Stimulated activated CD4-positive, alpha-beta T cell treated with anti-CD3 and anti-CD28 coated beads, Interleukin-15, amount 100 ng/mL, for 48 hours (primary cell): ENCODE measurements at places on chromosomes 1 and 21.

- no peak for DNase-seq
Measured at GRCh38 chr1:22281521-22282363, 138.8 kb upstream of the WNT4 start.

DNA sequence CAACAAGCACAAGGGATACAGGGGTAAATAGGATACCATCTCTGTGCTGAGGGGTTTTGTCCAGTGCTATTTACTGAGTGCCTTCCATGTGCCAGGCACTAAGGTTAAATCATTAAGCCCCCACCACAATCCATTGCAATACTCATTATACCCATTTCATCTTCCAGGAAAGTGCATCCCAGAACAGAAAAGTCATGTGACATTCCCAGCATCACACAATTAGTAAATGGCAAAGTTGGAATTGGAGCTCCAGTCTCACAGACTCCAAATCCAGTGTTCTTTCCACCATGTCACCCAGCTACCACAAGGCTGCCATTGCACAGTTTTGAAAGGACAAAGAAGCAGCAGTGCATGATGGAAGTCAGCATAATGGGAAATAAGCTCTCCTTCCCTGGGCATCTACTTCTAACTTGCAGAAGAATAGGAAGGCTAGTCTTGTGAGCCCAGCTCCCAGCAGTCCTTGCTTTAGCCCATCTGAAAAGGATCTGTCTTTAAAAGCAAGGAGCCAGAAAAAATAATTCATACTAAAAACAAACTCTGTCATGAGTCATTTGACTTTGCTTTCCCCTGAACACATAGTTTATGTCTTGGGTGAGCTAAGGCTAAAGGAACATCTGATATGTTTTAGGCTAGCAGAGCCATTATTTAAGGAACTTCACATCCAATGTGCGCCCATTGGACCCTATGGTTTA lies 111.4 kb upstream of the HOOK1 start:
- no peak for DNase-seq

GRCh38 chr1:23959461-23960290 lies at the start of gene PNRC2:
Gene PNRC2, plus strand, starts transcription at chr1:23959828. Its CDS starts 1,630 bp downstream, at chr1:23961458.
- DNase-seq, result peak; percentile 97

- DNase-seq, result no peak
Measured at GRCh38 chr1:181905944-181906597, 155.4 kb downstream of the ZNF648 start.

GRCh38 chr1:155091071-155092051 lies 12.7 kb downstream of the EFNA3 start:
- peak; percentile 81 for DNase-seq

DNA sequence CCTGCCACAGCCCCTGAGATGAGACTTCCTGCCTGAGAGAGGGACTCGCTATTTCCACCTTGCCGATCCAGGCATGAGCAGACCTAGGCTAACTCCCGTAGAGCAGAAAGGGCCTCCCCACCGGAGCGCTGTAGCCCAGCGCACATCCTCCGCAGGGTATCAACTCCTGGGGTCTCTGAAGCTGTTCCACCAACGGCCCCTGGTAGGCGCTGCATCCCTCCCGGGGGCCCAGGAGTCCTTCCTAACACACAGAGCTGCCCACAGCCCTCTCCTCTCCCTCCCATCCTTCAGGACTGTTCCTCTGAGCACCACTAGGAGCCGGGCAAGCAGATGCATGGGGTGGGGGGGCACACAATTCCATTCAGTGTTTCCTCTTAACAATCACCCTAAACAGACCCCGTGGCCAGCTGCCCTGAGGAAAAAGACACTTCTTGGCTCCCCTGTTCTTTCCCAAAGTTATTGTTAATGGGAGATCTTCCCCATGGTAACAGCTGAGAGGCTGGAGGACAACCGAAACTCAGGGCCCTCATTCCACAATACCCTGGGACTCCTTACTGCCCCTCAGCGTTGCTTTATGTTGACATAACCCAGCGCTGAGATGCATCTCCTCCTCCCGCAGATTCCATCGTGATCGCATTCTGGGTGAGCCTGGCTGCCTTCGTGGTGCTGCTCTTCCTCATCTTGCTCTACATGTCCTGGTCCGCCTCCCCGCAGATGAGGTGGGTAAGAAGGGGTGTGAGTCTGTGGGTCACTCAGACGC lies 7.5 kb downstream of the MRAP start:
- DNase-seq, result no peak

- no peak for DNase-seq
Measured at GRCh38 chr21:35015435-35016024, 33.6 kb downstream of the RUNX1 start.

DNA sequence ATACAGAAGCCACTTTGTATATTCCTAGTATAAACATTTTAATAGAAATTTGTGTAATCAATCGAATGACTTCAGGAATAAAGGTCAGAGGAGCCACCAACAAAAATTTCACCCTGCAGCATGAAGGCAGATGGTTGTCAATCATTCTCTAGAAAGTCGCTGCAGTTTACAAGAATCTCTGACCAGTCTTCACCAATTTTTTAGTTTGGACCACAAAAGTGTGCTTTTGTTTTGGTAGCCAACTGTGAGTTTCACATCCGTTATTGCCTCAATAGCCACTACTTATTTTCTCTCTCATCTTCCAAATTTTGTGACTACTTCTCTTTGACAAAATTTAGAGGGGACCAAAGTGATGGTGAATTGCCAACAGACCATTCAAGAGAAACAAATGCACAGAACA lies 1155.6 kb downstream of the AMY1C start:
- no peak for DNase-seq

- no peak for DNase-seq
Measured at GRCh38 chr1:236398538-236398937, 4.5 kb downstream of the EDARADD start.

GRCh38 chr21:31218830-31219608 lies 125.0 kb downstream of the TIAM1 start:
- no peak for DNase-seq

DNA sequence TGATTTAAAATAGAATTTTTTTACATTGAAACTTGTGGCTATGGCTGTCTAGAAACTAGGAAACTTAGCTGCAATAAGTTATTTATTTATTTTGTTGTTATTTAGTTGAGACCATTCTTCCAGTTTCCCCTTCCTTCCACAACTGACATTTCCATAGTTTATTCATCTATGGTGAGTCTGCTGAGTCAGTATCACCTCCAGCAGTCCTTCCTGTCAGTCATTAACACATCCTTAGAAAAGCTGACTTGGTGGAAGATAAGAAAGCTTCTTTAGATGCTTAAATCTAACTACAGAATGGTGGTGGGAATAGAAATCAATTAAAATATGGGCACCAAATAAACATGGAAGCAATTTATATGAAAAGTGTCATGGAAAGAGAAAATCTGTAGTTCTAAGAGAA lies 714.0 kb downstream of the RWDD3 start:
- DNase-seq, result no peak

DNA sequence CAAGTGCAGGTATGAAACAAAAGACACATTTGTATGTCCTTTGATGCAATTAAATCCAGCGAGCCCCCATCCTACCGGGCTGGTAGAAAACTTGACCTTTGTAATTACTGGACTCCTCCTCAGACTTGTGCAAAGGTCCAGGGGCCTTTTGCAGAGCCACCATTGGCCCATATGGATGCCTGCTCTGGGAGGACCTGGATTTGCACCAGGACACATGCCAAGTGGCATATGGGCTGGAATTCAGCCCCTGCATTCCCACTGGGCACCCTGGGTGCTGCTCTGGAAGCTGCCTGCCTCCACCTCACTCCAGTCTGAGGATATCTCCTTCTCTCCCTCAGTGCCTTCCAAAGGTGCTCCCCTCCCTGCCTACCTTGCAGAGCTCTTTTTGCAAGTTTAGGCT lies 36.0 kb downstream of the LACTBL1 start:
- DNase-seq, result no peak

- peak; percentile 17 for DNase-seq
Measured at GRCh38 chr1:176241385-176242015, 34.4 kb upstream of the COP1 start.

- DNase-seq, result no peak
Measured at GRCh38 chr1:245549996-245550719, 395.4 kb downstream of the KIF26B start.

DNA sequence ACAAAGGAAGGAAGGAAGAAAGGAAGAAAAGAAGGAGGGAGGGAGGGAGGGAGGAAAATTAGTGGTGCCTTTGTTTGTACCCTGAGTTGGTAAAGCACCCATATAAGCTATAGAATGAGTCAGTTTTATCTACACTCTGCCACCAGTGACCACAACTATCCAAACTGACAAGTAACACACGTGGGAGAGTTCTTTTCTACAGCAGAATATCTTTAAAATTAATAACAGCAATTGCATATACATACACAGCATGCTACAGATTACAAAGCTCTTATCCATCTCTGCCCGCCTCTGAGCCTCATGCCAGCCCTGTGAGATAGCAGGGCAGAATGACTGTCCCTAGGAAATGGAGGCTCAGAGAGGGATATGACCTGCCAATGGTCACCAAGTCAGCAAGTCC lies 20.3 kb downstream of the CDCP2 start:
- DNase-seq, result no peak

DNA sequence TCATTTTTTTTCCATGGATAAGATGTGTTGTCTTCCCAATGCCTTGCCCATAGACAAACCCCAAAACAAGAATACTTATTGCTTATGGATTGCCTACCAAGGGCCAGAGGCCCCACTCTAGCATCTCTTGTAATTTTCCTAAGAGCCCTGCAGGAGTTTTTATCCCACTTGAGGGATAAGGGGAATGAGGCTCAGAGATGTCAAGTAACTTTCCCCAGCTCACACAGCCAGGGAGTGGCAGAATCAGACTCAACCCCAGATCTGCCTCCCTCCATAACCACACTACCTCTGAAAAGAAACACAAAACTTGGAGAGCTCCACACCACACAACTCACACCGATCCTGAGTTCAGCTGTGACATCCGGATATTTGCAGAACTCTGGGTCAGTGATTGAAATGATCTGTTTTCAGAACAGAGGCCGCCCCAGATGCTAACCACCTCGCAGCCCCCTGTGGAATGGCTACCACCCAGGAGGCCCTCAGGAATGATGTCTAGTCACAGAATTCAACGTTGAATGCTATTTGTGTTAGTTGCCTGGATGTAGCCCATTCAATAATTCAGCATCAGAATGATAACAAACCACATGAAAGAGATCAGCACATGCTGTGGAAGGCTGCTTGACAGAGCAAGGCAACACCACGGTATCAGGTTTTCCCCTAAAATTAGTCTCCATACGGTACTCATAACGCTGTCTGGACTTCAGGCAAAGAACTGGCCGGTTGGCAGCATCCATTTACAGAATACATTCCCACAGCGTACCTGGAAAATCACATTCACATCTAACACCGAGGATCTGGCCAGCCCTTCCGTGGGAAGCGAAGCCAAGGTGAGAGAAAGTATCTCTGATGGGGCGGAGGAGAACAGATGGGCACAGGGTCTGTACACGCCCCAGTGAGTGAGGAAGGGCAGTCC lies 231.9 kb downstream of the TOMM20 start:
- DNase-seq, result no peak

DNA sequence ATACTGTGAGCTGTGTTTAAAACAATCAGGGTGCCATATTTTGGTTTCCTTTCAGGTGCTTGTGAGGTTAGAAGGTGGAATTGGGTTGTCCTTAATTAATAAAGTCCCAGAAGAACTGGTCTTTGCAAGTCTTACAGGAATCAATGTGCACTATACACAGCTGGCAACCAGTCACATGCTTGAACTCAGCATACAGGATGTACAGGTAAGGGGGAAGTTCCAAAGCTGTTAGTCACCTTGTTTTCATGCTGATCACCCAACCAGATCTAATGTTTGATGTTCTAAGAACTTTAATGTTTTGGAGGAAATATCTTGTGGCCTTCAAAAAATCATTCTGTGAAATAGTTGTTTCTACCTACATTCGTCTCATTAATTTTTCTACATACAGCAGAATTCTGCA lies 156.3 kb downstream of the VPS13D start:
- no peak for DNase-seq

GRCh38 chr1:1966071-1966740 lies 37.4 kb downstream of the CFAP74 start:
- DNase-seq, result no peak

DNA sequence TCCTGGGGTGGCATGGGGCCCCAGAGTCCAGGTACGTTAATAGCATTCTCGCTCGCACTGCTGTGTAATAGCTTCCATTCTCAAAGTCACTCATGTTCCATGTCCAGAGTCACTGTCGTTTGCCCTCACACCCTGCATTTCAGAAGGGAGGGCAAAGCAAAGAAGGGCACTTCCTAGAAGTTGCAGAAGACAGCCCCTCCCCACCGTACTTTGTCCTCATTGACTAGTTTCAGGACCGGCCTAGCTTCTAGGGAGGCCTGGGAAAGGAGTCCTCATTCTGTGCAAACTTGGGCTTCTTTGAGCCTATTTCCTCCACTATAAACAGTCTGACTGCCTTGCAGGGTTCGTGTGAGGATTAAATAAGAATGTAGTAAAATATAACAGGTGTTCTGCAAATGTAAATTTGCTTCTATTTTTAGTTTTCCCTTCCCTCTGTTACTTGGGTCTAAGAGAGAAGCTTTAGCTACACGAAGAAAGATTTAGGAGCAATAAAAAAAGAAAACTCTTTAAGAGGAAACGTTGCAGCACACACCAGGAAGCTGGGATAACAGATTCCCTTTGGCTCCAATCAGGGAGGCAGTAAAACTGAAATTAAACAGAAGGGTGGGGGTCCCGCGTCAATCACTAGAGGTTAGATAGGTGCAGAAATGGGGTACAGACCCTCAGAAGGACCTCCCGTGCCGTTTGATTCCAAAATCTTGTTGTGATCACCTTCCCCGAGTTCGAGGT lies 40.1 kb downstream of the ACTL8 start:
- DNase-seq, result no peak

DNA sequence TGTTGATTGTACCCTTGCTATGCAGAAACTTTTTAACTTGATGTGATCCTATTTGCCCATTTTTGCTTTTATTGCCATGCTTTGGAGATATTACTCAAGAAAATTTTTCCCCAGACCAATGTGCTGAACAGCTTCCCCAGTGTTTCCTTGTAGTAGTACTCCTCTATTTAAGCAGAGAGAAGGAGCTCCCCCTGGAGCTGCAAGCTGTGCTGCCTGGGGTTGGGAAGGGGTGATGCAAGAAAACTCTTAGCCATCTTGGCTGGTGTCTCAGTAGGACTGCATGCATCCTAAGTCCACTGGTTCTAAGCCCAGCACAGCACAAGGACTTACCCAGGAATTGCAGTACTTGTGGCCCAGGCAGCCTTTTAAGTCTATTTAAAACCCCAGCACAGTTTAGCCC lies 121.6 kb downstream of the NTMT2 start:
- no peak for DNase-seq

DNA sequence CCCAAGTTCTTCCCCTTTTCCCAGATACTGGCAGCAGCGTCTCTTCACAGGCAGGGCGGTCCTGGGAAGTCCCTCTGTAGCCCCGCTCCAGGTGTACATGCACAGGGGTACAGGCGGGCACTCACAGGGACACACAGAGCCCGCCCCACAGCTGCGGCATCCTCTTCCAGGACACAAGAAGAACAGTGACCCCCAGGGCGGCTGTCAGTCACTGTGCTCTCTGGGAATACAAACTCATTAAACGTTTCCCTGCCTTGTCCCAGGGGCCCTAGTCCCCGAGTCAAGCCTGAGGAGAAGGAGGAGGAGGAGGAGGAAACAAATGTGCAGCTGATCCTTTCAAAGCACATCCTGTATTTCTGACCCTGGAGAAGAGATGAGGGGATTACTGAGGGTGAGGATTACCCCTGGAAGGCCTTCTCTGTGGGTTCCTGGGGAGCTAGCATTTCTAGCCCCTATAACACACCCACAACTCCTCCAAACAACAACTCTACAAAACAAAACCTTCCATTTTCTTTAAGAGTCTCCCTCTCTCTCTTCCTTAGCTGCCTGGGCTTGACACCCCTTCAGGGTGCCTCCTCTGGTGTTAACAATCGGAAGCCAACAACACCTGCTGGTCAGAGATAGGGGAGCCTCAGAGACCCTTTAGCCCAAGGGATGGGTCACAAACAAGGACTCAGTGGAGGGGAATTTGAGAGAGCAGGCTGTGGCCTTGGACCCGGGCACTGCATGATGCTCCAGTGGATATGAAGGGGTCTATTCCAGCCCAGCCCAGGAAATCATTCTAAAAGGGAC lies 28.4 kb upstream of the DMBX1 start:
- DNase-seq, result no peak
